Activated T-helper 2 cell treated with anti-CD3 and anti-CD28 coated beads, Interferon-gamma antibody, Interleukin-2, Interleukin-4, amounts not matched to agents 10 μg/mL and 5 μg/mL and 100 μg/mL, durations not matched to agents 14 hours and 24 hours and 36 hours (primary cell): ENCODE measurements at places on chromosomes 3 and 15. TPM values are rescaled to one million over a fixed set of nuclear protein-coding genes. Genes with fewer than 3 reads are reported as not detected.

Gene C3orf70
- total RNA-seq: 0.05 and 0.07 TPM in 2 replicates

Gene CMTM7
- 60.0 and 60.9 TPM in 2 replicates for total RNA-seq

GRCh38 chr3:59512066-59512465, 462.2 kb upstream of the CFAP20DC start:
- H3K27ac ChIP-seq: no peak overlapping the region
- DNase-seq: no peak
- no peak overlapping the region for H3K4me3 ChIP-seq
- H3K27me3 ChIP-seq: peaks cover 11% of the 10 kb centered on the region
- peaks cover 10% of the 10 kb centered on the region for H3K4me1 ChIP-seq

DNA sequence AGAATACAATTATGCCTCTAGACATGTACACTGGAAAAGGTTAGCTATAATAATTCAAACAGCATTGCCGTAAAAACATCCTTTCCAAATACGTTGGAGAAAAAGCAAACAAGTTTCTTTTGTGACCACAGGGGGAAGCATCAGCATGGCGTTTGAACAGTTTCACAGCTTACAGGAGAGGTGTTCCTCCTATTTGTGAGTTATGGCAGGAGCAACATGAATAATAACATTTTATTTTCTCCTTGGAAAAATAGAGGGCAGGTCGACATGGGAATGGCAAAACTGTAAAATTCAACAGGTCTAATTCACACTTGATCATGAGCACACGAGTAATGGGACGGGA, 39.7 kb upstream of the GADL1 start:
- no peaks in the 10 kb centered on the region for H3K36me3 ChIP-seq
- no peak for DNase-seq
- no peak overlapping the region for H3K4me3 ChIP-seq
- H3K4me1 ChIP-seq: peaks cover 4% of the 10 kb centered on the region
- peaks cover 5% of the 10 kb centered on the region for H3K27me3 ChIP-seq

- H3K36me3 ChIP-seq: no peaks in the 10 kb centered on the region
- no peaks in the 10 kb centered on the region for H3K4me1 ChIP-seq
- H3K27ac ChIP-seq: no peak overlapping the region
- DNase-seq: no peak
- no peak overlapping the region for H3K4me3 ChIP-seq
- peaks cover 2% of the 10 kb centered on the region for H3K27me3 ChIP-seq
These were observed 392.3 kb downstream of the FEZF2 start for GRCh38 chr3:61981060-61981459.

GRCh38 chr15:89330881-89331595, 3.6 kb downstream of the POLG start:
- peaks cover 2% of the 10 kb centered on the region for H3K27me3 ChIP-seq
- DNase-seq: no peak
- H3K4me3 ChIP-seq: peak overlapping the region; percentile 75
- no peak overlapping the region for H3K27ac ChIP-seq
- peaks cover 65% of the 10 kb centered on the region for H3K36me3 ChIP-seq

GRCh38 chr3:110261141-110261540, 810.5 kb upstream of the NECTIN3 start:
- H3K4me3 ChIP-seq: no peak overlapping the region
- no peaks in the 10 kb centered on the region for H3K27me3 ChIP-seq
- DNase-seq: no peak
- H3K27ac ChIP-seq: no peak overlapping the region
